ENCODE measurements at places on chromosomes 4 and X.

GRCh38 chrX:151724563-151725337 is 8.9 kb downstream of the FATE1 start:
- no peak for DNase-seq

DNA sequence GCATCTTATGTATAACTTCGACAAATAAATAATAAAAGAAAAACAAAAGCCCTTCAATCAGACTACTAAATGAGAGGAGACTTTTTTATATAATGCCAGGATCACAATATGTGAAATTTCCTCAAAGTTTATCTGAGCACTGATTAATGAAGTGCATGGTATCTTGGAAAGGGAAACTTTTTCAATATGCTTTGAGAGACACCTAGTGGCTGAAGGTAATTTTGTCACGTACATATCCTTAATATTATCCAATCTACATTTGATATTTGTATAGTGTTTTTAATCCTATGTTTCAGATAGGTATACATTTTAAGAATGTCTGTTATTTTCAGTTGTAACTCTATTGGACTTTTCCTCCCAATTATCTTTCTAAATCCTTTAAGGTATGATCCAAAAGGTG is 146.8 kb downstream of the KLHL4 start:
- no peak for DNase-seq

- DNase-seq, result no peak
Measured at GRCh38 chr4:30728311-30728710, 8.1 kb downstream of the PCDH7 start.

DNA sequence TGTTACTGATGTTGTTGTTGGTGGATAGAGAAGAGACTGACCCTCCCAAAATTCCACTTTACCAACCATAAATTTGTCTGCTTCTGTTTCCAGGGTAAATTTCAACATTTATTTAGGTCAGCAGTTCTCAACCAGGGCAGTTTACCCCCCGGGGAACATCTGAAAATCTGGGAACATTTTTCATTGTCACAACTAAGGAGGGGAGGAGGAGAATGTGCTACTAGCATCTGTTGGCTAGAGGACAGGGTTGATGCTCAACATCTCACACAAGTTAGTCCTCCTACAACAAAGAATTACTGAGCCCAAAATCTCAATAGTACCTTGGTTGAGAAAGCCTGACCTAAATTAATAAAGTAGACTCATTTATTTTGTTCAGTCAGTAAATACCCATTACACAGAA is 25.7 kb downstream of the KCTD8 start:
- DNase-seq, result no peak

GRCh38 chr4:83657336-83657735 is 121.4 kb downstream of the GPAT3 start:
- no peak for DNase-seq

- no peak for DNase-seq
Measured at GRCh38 chr4:154465085-154465484, 26.5 kb downstream of the DCHS2 start.

DNA sequence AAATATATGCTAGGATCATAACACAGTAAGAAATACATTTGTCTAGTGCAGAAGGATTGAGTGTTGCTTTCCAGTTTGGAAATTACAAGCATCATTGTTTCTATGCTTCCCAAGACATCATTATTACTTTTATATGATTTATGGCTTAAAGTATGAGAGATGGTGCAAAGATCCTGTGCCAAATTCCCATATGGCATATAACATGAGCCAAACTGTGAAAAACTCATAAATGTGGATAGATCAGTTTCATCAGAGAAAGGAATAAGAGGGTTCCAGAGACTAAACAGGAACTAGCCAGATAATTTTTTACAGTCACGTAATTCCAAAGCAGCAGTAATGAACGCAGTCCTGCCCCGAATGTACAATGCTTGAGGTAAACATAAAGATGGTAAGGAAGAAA is 126.3 kb downstream of the PRDM5 start:
- DNase-seq, result no peak

DNA sequence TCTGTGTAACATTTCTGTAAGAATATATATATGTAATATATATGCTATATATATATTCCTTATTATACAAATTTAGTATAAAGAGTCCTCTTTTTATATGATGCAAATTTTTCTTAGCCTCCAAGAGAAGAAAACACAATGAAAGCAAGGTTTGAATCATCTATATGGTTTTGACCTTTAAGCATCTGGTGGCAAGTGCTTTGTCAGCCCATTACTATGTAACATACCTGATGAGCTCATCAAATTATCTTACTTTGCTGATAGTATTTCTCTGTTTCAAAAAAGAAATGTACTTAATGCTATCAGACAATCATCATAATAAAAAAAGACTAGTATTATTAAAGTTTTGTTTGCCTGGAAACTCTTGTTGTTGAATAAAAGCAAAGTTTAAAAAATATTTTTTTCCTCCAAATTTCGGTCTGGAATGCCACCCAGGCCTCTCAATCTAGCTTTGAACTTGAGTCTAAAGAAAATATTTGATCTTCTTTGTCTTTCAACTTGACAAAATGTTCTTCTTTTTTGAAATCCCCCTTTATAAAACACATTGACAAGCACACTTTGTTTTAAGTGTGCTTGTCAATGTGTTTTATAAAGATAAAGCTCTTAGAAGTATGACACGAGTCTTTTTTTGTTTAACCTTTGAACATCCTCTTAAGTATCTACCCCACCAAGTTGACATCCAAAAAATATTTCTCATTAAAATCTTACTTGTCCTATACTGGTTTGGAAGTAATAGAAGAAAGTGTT is 26.2 kb downstream of the ZNF330 start:
- DNase-seq, result no peak

GRCh38 chr4:2574863-2575262 is 38.4 kb downstream of the FAM193A start:
- no peak for DNase-seq

- peak; percentile 25 for DNase-seq
Measured at GRCh38 chrX:119880076-119880475, 8.4 kb downstream of the NDUFA1 start.

GRCh38 chr4:15884666-15885065 is 53.9 kb downstream of the FGFBP1 start:
- no peak for DNase-seq

GRCh38 chrX:55109306-55109705 is 20.5 kb downstream of the PAGE2 start:
- DNase-seq, result no peak

DNA sequence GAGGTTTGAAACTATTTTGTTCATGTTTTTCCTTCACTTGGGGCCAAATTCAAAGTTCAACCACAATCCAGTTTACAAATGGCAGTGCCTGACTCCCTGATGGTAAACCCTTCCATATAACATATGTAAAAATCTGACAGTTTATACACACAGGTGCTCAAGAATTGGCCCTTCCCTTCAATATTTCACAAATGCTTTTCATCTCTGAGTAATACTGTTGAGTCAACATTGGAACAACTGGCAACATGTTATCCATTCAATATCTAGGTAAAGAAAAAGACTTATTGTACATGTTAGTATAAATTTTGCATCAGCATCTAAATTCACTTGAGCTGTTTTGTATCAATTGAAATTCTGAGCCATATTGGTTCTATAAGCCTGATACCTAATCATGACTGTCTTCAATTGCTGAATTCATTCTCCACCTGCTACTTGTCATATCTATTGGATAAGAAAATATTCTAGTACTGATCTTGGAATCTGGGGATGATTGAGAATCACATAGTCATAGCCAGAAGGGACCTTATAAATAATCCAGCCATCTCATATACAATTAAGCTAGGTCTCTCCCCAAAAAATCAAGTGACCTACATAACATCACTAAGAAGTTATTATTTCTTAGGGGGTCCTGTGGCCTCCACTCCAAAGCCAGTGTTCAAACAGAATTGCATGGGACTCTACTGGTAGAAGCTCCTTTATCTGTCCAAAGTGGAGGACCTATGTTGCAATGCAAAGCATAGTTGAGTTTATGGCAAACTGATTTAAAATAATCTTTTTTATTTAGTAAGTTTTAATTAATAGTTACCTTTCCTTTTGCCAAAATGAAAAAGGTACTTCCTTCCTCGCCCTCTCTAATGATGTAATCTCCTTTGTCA is 61.9 kb downstream of the PRKG2 start:
- DNase-seq, result no peak

GRCh38 chr4:66852843-66853242 is 692.5 kb downstream of the CENPC start:
- DNase-seq, result no peak

DNA sequence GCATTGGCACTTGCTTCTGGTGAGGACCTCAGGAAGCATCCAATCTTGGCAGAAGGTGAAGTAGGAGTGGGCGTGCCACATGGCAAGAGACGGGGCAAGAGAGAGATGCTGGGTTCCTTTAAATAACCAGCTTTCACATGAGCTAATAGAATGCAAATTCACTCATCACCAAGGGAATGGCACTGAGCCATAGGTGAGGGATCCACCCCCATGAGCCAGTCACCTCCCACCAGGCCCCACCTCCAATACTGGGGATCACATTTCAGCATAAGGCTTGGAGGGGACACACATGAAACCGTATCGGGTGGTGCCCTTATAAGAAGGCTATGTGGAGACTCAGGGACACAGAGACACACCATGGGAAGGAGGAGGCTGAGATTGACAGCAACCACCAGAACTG is 140.0 kb upstream of the MSX1 start:
- DNase-seq, result no peak

GRCh38 chrX:67545893-67546495 is 2.2 kb downstream of the AR start:
- no peak for DNase-seq

DNA sequence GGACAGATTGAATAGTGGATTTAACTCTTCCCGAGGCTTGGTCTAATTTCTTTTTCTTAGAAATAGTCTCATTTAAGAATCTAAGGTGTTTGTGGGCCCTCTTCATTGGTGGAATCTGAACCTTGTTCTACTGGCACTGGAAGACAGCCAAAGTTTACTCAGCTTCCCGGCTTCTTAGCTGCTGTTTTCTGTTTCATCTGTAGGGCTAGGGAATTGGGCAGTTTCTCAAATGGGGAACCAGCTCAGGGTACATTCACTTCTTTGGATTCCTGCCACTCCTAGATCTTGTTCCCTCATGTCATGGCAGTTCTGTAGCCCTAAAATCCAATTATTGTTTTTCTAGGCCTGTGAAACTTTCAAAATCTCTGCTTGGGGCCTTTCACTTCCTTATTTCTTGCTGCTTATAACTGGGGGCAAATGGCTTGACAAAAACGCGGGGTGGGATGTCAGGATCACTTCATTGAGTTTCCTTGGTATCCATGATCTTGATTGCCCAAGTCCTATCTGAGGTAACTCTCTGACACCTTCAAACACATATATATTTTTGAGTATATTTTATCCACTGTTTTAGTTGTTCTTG is 985.0 kb downstream of the C4orf33 start:
- no peak for DNase-seq

GRCh38 chr4:73844345-73844744 is 7.9 kb downstream of the CXCL6 start:
- DNase-seq, result no peak

- DNase-seq, result no peak
Measured at GRCh38 chr4:79987401-79987800, 85.6 kb downstream of the ANTXR2 start.

GRCh38 chrX:124699876-124700275 is 353.5 kb downstream of the SH2D1A start:
- DNase-seq, result no peak

GRCh38 chrX:22351966-22352365 is 79.3 kb downstream of the CBLL2 start:
- DNase-seq, result no peak

DNA sequence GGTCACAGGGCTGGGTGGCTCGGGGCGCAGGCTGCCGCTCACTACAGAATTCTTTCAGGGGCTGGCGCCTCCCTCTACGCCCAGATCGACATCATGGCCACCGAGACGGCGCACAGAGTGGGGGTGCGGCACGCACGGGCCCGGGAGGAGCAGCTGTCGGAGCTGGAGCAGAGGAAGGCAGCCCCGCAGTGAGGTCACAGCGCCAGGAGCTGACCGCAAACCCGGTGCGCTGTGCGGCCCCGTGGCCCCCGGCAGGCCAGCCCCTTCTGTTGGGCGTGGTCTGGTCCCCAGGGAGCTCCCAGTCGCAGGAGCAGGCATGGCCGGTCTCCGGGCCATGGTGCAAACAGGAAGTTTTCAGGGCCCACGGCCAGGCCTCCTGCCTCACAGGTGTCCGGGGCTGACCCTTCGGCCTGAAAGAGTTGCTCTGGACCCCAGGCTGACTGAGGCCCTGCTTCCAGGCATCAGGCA is 31.6 kb downstream of the LRPAP1 start:
- DNase-seq, result no peak

DNA sequence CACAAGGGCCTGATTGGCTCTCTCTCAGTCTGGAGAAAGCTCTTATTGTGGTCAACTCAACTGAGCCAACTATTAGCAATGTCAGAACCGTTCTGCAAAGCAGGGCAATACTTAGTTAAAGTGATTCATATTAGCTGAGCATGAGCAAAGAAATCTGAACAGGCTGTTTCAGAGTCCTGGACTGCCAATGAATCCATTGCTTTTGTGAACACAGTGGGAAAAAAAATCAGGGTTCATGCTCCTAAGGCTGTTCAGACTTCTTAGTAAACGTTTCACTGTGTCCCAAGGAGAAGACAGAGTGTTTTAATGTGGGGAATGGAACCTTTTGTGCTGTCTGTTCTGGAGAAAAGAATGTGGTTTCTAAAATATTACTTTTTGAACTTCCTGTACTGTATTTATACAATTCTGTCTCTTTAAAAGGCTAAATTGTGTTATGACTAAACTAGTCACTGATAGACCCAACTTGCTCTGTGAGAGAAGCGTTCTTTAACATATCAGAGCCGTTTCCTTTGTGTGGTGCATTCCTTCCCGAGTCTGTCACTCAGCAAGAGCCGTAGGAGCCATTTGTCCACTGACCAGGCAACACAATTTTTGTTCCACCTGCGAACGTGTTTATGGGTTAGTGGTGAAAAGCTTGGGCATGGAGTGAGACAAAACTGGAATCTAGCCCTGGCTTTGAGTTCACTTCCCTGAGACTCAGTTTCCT is 366.1 kb downstream of the FBXO8 start:
- DNase-seq, result no peak

GRCh38 chr4:144648042-144648441 is 2.1 kb downstream of the HHIP start:
- DNase-seq, result no peak

DNA sequence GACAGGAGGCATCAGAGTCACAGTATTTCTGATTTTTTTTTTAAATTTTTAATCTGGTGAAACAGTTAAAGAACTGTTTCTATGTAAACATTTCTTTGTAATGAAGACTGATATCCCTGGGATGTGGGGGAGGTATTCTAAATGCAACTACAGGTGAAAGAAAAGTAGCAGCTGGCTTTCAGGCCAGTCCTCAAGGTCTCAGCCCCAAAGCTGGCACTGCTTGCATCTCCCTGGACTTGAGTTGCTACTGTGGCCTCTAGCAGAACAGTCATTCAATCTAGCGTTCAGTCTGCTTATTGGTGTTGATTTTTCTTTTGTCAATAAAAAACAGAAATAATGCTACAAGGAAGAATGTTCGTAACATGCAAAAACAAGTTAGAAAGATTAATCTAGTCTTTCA is 4.9 kb downstream of the MBNL3 start:
- DNase-seq, result no peak

GRCh38 chr4:42460043-42460442 is 62.8 kb downstream of the SHISA3 start:
- DNase-seq, result no peak

GRCh38 chr4:124199755-124200154 is 512.8 kb downstream of the ANKRD50 start:
- no peak for DNase-seq
